ENCODE measurements at places on chromosomes 6 and 20.

- DNase-seq: no peak
Measured at GRCh38 chr6:143872201-143872600, 7.9 kb downstream of the ZC2HC1B start.

DNA sequence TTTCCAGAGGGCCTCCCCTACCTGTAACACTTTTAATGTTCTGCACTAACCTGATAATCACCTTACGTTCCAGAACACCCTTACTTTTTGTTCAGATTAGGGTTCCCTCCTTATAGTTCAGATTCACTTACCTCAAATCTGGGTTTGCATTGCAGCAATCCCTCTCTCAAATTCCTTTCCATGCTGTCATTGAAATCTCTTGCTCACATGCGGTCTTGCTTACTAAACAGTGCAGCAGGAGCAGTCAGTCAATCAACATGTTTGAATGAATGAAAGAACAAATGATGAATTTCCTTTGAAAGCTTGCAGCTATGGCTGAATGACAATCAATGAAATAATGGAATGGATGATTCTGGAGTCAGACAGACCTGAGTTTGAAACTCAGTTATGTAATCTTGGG is 200.1 kb downstream of the HIVEP2 start:
- no peak for DNase-seq

- no peak for DNase-seq
Measured at GRCh38 chr6:149445095-149445466, 39.7 kb downstream of the ZC3H12D start.

- DNase-seq: no peak
Measured at GRCh38 chr20:10954908-10955580, 281.2 kb upstream of the JAG1 start.

- no peak for DNase-seq
Measured at GRCh38 chr6:134995536-134995935, 45.6 kb upstream of the ALDH8A1 start.

DNA sequence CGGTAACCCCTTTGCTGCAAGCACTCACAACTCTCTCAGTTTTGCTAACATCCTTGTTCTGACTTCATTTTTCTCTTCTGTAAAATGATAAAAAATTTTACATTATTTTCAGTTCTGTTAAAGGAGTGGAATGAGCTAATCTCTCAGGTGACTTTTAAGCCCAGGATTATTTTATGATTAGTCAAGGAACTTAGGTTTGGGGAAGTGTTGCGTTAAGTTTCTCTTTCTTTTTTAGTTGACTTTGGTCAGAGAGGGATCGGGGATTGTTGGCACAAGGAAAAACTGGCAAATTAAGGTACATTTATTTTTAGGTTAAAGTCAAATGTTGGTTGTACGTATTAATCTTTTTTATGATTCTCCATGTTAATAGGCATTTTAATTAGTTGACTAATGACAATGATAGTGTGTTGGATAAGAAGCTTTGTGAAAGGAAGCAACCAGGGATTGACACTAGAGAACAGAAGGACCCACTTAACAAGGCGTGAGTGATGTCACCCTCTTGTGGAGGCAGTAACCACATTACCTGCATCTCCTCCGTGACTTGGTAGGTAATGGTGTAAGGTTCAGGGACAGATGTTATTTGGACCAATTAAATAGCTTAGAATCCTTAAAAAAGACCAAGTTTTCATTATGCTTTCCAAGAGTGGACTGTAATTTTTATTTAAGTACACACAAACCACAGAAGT is 31.6 kb downstream of the CD83 start:
- no peak for DNase-seq

- DNase-seq: no peak
Measured at GRCh38 chr6:31130751-31131150, 8.1 kb downstream of the PSORS1C2 start.

GRCh38 chr20:24866008-24866407 is 83.1 kb upstream of the CST7 start:
- no peak for DNase-seq

DNA sequence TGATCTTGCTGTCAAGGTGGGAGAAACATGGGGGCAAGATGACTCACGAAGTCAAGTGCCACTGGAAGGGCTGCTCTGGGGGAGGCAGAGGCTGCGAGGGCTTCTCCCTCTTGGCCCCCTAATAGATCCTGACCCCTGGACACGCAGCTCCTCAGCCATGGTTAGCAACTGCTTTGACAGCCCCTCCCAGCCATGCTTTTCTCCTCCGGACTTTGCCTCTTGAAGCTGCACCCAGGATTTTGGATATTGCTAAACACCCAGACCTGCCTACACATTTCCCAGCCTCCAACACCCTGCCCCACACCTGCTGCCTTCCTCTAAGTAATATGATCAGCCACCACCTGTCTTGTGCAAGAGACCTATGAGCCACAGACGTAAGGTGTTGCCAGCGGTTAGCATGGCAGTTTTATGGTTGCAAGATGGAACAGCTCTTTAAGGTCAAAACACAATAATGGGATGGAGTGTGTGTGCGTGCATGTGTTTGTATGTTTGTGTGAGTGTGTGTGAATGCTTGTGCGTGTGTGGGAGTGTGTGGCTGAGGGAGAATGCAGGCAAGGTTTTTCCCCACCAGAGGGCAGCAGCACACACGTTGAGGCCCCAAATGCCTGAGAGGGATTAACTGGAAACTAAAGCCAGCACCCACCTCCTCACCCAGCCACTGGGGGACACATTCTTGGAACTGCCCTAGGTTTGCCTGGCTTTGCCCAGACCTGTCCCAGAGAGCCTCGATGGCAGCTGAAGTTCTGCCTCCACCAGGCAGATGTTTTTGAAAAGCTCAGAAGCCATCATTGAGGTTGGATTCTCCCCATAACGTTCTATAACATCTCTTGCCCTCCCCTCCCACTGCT is 2.5 kb downstream of the IP6K3 start:
- peak; percentile 35 for DNase-seq

DNA sequence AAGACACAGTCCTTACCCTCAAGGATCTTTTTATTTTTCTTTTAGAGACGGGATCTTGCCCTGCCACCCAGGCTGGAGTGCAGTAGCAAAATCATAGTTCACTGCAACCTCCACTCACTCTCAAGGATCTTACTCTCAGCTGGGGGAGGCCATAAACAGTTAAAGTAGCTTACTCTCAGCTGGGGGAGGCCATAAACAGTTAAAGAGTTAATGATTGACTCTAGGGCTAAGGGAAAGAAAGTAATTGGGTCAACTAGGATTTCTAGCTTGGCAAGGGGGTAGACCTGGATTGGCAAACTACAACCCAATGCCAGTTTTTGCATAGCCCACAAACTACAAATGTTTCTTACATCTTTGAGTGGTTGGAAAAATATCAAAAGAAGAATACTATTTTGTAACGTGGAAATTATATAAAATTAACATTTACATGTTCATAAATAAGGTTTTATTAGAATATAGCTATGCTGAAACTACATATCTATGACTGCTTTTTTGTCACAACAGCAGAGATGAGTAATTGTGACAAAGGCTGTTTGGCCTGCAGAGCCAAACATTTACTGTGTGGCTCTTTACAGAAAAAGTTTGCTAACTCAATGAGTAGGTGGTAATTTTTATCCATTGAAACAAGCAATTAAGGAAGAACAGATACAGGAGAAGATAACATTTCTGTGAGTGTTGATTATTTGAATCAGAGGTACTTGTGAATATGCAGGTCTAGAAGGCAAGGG is 46.4 kb downstream of the PTPRA start:
- DNase-seq: no peak

GRCh38 chr6:143941852-143942627 is 66.0 kb downstream of the PLAGL1 start:
- DNase-seq: no peak

- no peak for DNase-seq
Measured at GRCh38 chr20:1424336-1424735, 31.5 kb upstream of the FKBP1A start.

DNA sequence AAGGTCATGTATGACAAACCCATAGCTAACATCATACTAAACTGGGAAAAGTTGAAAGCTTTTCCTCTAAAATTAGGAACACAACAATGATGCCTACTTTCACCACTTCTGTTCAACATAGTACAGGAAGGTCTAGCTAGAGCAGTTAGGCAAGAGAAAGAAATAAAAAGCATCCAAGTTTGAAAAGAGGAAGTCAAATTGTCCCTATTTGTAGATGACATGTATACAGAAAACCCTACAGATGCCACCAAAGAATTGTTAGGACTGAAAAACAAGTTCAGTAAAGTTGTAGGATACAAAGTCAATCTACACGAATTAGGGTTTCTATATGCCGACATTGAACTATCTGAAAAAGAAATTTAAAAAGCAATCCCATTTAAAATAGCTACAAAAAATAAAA is 89.4 kb upstream of the GLP1R start:
- DNase-seq: no peak

DNA sequence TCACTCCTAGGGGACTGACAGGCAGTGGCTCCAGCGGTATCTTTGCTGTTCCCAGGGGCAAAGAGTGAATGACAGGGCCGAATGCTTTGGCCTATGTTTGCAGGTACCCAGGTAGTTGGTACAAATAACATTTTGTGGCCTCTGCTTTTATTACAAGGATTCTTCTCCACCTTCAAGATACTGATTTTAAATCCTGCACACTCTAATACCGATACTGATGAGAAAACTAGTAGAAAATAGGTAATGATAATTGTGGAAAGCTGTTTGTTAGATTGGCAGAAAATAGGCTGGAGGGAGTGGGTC is 772 bp downstream of the HINT3 start:
- DNase-seq: no peak

DNA sequence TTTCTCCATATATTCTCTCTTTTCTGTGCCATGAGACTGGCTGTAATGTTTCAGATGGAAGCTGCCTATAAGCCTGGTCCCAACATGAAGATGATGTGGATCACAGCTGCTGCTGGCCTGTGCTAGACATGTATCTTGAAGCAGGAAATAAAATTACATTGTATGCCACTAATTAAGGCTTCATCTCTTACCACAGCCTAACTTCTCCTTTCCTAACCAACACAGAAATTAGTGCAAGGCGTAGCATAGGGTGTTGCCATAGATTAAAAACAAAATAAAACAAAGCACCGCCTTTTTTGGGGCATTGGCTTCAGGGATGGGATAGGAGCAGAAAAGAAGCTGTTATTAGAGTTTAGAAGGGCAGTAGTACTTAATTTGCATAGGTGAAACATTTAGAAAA is 4.7 kb upstream of the SLC17A4 start:
- DNase-seq: no peak

DNA sequence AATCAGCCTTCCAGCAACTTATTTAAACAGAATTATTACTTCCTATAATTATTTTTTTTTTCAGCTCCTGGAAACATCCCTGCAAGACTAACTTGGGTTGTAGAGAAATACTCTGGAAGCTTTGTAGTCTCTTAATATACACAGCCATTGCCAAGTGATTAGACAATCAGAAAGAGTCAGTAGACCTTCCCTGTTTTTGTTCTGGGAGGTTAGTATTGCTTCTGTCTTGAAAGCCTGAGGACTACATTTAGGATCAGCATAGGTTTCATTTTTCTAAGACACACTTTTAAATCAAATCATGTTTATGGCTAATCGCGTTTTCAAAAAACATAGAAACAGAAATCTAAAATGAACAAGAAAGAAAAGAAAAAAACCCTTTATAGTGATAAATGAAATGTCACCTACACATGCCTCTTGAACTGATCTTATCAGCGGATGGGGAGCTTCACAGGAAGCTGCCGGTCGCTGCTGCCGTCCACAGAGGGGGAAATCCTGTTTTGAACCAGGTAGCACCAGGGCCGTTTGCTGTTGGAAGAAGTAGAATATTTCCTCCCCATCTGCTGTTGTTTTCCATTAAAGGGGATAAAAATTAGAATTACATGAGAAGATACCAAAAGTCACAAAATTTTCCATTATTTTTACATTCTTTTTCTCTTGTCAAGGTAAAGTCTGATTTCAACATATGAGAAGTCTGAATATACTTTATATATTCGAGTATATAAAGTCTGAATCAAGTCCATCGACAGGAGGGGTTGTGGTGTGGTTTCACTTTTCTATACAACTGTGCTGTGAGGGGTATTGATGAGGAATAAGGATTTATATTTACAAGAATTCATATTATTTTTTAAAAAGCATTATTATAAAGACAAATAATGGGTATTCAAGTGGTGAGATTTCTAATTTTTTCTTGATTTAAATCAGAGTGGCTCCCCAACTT is 94.6 kb downstream of the ARMC2 start:
- DNase-seq: no peak

- peak; percentile 41 for DNase-seq
Measured at GRCh38 chr6:128520436-128521281, at the start of gene PTPRK. Gene PTPRK, minus strand, starts transcription at chr6:128520599. Its CDS starts 241 bp downstream, at chr6:128520358.

DNA sequence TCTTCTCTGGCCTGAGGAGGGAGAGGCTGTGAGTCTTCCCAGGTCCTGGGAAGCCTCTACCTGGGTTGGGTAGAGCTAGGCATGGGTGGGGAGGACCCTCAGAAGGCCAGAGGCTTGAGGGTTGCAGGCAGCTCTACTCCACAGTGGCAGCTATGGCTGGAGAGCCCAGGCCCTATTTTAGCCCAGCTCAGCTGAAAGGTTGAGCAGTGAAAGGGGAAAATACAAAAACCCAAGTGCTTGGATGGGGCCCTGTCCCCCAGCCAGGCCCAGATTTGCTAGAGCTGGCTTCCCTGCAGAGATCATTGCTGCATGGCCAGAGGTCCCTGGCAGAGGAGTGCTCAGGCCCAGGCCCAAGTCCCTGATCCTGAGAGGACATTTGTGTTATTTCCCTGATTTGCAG is 45.7 kb downstream of the SUN5 start:
- no peak for DNase-seq

GRCh38 chr6:41547799-41548097 is 1.6 kb downstream of the FOXP4 start:
- DNase-seq: no peak

GRCh38 chr20:58071991-58072390 is 156.5 kb downstream of the ANKRD60 start:
- DNase-seq: no peak

DNA sequence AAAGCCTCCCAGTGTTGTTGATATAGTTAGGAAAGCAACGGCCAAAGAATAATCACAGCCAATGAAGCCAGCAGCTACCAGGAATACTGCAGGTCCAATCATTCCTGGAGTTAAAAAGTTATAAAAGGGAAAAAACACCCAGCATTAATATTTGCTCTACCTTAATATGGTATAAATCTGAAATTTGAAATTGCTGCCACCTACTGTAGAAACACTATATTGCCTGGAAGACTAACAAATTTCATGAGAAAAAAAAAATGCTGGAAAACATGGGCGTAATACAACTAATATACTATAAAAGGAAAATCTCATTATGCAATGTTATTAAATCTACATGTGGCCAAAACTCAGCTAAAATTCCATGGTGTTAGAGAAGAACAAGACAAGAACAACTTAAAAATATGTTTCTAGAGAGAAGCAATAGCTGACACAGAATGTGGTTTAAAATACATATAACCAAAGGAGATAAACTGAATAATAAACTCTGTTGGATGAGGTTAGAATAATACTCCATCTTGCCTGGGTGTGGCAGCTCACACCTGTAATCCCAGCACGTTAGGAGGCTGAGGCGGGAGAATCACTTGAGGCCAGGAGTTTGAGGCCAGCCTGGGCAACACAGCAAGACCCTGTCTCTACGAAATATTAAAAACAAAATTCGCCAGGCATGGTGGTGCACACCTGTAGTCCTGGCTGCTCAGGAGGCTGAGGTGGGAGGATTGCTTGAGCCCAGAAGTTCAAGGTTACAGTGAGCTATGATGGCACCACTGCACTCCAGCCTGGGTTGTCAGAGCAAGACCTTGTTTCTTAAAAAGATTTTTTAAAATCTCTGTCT is 43.1 kb downstream of the SLC17A5 start:
- no peak for DNase-seq

- DNase-seq: no peak
Measured at GRCh38 chr6:108051481-108051880, 23.1 kb downstream of the OSTM1 start.

- no peak for DNase-seq
Measured at GRCh38 chr20:20699144-20699543, 13.3 kb downstream of the RALGAPA2 start.

Data from NCI-H1436 treated with DMSO at 0.1 percent for 48 hours (cell line).